Dorsolateral prefrontal cortex (tissue), 122 donors: ENCODE measurements at places on chromosomes 1 and 21. TPM values are rescaled to one million over a fixed set of nuclear protein-coding genes. Genes with fewer than 3 reads are reported as not detected.

Gene PMVK
- 41.2 TPM for total RNA-seq

Gene IQGAP3
- 3.1 TPM for total RNA-seq

Gene CADM3
- 405 TPM for total RNA-seq

Gene RAB42
- total RNA-seq = 1.7 TPM

Gene OR2L8
- total RNA-seq = 4.5 TPM

Gene NBPF20
- total RNA-seq = 8.7 TPM

Gene CLCA1
- total RNA-seq = not detected

Gene NCAM2
- 155 TPM for total RNA-seq

Gene SELE
- not detected for total RNA-seq

Gene FAM110D
- total RNA-seq = 2.6 TPM

DNA sequence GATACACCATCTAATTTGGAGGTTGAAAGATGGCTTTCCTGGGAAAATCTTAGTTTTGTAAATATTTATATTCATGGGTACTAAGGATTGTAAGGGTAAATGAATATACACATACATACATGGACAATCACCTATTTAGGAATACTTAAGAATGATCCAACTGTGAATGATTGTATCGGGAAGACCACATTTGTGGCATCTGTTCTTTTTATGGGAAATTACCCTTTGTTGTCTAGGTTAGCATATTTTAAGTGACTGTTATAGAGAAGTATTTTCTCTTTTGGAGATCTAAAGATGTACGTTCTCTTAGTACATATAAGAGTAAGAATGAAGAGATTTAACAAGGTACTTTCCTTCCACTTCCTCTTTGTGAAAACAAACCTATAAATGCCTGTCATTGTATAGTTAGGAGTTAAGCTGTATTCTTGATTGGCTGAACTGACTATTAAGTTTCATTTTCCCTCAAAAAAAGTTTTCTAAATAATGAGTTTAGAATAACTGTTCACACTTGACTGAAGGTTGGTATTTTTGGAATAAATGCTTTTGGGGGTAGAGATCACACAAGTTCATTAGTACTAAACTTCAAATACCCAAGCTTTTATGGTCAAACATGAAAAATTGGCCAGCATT, 26.7 kb downstream of the SNX7 start:
- DNase-seq = no peak

DNA sequence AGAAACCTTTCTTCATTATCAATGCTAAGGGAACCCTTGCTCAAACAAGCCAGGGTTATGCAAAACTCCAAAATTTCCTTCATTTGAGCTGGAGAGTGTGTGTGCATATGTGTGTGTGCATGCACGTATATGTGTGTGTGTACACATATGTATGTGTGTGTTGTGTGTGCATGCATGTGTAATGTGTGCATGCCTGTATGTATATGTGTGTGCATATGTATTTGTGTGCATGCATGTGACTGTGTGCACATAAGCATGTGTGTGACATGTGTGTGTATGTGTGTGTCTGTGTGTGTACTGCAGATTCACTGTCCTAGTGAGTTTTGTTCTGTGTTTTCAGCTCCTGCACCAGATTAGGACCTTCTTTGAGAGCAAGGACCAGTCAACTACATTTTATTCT, 28.2 kb downstream of the PAX7 start:
- no peak for DNase-seq

GRCh38 chr1:108758796-108759195, 12.3 kb downstream of the STXBP3 start:
- DNase-seq = no peak

DNA sequence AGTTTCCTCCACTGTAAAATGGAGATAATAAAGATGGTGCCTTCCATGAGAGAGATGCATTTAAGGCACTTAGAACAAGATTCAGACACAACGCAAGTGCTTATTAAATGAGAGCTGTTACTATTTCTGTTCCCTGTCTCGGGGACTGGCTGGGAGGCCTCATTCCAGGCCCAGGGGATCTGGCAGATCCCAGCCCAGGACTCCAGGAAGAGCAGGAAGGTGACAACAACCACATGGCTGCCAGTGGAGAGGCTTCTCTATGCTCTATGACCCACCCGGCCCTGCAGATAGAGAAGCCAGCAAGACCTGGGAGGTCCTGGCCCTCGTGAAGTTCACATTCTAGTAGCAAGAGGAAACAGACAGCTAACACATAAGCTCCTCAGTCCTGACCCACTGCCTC, 175.5 kb downstream of the ACTL8 start:
- no peak for DNase-seq

- no peak for DNase-seq
Observed at GRCh38 chr1:209391792-209392191, 191.7 kb upstream of the CAMK1G start.

DNA sequence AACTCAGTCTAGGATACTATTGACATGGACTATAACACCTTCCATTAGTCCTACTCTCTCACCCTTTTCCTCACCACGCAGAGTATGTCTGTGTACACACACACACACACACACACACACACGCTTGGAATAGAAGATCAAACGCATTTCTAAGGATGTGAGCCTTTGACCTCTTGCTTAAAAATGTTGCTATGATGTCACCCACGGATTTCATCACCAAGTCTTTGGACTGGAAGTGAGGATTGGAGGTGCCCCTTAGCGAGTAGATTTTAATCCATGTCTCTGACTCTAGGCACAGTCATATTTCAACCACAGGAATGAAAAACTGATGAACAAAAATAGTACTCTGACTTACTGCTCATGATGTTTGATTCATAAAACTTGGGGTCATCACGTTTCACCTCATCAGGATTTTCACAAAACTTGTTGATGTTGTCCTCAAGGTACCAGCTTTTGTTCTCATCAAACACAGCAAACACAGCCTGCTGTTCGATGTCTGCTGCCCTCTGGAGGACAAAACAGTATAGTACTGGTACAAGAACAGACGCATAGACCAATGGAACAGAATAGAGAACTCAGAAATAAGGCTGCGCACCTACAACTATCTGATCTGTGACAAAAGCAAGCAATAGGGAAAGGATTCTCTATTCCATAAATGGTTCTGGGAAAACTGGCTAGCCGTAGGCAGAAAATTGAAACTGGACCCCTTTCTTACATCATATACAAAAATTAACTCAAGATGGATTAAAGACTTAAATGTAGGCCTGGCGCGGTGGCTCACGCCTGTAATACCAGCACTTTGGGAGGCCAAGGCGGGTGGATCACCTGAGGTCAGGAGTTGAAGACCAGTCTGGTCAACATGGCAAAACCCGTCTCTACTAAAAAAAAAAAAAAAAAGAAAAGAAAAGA, 39.9 kb downstream of the F5 start:
- DNase-seq = peak; percentile 62

- DNase-seq = no peak
Observed at GRCh38 chr1:153420306-153420705, 4.0 kb downstream of the S100A7A start.

DNA sequence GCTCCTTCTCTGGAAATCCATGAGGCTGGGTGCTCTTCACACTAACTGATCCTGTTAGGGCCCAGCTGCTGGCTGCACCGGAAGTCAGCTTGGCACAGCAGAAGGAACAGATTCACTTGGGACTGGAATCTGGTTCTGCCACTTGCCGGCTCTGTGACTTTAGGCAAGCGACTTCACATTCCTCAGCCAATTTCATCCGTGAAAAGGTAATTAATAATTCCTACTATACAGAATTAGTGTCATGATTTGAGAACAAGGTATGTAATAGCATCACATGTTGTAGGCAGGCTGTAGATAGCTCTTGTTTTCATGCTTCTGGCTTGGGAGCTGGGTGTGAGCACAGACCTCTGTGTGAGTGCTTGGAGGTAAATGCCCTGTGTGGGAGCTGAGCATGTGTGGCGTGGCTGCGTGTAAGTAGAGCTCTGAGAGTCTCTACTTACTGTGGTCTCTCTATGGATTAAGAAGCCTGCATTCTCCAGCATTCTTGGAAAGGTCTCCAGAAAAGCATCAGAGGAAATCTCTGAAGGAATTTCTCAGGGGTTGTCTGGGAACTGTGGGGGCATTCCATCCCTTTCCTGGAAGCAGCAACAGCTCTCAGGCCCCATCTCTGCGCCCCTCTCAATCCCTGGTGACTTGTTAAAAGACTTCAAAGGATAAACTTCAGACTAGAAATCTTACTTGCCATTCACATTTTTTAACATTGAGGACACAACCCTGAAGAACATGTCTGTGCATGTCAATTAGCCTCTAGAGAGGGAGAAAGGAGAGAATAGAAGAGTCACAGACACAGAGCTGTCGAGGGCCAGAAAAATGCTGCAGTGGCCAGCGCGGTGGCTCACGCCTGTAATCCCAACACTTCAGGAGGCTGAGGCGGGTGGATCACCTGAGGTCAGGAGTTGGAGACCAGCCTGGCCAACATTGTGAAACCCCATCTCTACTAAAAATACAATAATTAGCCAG, 47.7 kb upstream of the PPM1J start:
- no peak for DNase-seq

GRCh38 chr1:34479731-34480130, 275.1 kb upstream of the GJB5 start:
- no peak for DNase-seq

GRCh38 chr1:41766546-41766945, 152.2 kb downstream of the HIVEP3 start:
- DNase-seq = no peak

GRCh38 chr1:220056374-220056773, 10.1 kb upstream of the EPRS1 start:
- DNase-seq = no peak

DNA sequence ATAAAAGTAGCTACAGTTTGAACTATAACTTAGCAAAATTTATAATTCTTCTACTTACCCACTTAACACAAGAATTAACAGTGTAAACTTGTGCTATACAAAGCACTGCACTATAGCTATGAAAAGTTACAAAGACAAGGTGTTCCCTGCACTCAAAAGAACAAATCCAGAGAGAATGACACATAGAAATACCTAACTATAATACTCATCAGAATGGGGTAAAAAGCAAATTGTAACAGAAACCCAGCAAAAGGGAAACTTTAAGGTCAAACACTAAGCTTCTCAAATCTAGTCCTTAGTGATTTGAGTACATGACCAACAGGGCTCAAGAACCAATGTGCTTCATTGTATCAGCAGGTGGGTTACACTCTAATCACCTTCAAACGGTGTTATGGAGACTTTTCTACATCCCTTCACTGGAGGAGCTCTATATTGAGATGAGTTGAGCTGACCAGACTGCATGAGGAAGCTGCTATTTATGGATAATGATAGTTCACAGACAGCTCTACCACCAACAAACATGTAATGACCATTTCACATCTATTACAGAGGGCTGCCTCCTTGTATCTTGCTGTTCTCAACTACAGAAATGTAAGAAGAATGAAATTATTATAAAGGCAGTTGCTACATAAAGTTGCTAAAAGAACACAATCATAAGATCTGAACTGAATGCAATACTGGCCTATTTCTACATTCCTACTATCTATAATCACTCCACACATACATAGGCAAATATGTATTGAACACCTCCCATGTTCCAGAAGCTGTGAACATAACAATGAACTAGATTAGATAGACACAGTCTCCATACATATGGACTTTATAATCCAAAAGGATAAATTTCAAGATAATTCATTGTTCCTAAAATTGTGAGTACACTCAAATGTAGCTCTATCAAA, 47.6 kb downstream of the PIK3R3 start:
- no peak for DNase-seq

DNA sequence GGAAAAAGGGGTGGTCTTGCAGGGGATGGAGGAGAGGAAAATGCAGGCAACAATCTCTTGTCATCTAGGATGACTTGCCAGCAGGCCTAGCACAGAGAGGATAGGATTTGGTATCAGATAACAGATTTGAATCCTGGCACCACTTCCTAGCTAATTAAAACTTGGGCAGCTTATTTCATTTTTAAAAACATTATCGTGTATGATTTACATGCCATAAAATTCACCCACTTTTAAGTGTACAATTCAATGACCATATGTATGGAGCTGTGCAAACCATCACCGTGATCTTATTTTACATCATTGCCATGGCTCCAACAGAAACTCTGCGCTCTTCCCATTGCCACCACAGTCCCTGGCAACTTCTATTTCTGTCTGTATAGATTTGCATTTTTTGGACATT, 6.9 kb downstream of the PYCR2 start:
- no peak for DNase-seq
